ENCODE measurements at places on chromosomes 2 and 18.

DNA sequence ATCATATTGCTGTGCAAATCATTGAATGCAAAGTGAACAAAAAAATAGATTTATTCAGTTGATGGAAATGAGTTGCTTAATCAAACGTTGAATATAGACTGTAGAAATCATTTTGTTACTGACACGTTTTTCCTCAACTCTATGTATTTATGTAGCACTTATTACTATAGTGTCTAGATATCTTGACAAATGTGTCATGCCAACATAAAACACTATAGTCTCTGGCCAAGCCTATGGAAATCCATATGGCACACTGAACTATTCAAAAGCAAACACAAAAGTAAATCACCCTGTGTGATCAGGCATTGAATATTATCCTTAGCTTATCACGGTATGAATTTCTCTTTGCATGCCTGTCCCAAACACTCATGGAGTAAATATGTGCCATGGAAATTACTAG, 131.3 kb downstream of the ZNF804A start:
- no peak for DNase-seq

DNA sequence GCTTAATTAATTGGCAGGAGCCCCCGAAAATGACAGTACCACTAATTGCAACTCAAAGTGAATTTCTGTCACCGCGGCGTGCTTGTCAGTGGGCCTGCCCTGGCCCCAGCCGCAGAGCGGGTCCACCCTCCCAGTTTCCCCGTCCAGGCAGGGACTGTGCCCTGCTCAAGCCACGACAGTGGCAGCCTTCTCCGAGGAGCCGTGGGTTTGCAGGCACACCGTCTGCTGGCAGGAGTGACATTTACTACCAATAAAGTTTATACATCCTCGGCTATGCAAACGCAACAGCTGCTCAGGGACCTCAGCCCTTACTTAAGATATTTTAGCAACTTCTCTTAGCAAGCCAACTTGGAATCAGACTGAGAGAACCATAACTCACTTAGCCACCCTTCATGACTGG, 112.7 kb downstream of the GBX2 start:
- no peak for DNase-seq

DNA sequence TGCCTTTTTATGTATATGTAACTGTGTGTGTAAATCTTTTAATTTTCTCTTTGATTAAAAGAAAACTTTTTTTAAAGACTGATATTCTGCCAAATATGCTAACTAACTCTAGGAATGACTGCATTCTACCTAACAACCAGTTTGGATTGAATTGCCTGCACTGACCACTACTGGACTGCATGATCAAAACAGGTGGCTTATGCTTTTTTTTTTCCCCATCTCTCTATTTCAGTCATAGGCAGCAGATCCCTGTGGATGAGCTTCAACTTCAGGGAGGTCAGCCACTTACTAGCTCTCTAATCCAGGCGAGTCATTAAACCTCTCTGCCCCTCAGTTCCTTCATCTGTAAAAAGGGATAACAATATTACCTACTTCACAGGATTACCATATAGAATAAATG, 138.6 kb upstream of the SERTAD2 start:
- DNase-seq = no peak

- no peak for DNase-seq
Observed at GRCh38 chr2:173750353-173750801, 214.8 kb downstream of the SP3 start.

DNA sequence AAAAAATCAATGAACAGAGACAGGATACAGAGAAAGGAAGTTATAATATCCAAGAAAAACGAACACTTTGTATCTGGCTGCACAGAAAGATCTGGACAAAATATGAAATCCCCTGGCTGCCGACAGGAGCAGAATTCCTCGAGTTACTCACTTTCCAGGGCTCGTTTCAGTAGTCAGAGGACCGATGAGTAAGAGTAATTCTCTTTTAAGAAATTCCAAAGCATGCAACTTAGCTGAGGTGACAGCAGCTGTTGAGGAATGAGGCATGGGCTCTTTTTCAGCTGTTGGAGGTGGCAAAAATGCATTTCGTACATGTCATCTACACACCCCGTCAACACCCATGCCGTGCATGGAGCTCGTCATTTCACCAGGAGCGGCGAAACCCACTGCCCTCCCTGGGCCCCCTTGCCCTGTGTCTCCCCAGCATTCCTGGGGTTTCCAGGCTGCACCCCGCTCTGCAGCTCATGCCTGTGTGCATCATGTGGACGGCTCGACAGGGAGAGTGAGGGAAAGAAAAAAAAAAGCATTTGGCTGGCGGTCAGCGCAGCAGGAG, 210.8 kb upstream of the SMIM21 start:
- DNase-seq = no peak

GRCh38 chr2:158966312-158966711, 2.1 kb upstream of the TANC1 start:
- DNase-seq = no peak

DNA sequence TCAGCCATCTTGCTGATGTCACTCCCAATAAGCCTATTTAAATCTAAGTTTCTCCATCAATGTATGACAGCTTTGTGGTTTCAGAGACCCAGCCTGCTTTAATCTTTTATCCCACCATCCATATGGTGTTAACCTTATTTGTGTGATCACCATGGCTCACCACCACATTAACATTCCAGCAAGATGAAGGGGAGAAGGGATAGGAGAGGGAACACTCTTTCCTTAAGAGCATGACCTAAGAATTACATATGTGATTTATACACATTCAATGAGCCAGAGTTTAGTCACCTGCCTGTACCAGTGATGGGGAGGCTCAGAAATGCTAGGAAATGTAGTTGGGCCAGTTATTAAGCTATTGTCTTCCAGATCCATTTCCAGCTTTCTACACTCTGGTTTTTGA, 44.5 kb upstream of the CHN1 start:
- no peak for DNase-seq

DNA sequence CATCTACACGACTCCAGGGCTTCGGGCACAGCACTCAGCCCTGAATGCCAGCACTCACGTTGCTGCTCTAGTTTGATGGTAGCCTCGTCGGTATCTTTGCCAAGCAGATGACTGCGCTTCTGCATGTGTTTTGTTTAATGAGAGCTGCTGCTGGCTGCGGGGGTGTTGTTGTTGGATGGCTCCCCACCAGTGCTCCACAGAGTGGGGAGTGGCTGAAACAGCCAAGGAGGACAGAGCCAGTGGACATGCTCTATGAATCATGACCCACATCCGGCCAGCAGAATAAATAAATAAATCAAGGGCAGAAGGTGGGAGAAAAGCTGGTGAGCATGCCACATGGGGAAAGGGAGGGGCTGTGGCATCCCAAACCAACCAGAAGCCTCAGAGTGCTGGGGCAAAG, 131.2 kb upstream of the SOX11 start:
- no peak for DNase-seq
